ENCODE measurements at places on chromosomes 16 and 17. TPM values are rescaled to one million over a fixed set of nuclear protein-coding genes. Genes with fewer than 3 reads are reported as not detected.

DNA sequence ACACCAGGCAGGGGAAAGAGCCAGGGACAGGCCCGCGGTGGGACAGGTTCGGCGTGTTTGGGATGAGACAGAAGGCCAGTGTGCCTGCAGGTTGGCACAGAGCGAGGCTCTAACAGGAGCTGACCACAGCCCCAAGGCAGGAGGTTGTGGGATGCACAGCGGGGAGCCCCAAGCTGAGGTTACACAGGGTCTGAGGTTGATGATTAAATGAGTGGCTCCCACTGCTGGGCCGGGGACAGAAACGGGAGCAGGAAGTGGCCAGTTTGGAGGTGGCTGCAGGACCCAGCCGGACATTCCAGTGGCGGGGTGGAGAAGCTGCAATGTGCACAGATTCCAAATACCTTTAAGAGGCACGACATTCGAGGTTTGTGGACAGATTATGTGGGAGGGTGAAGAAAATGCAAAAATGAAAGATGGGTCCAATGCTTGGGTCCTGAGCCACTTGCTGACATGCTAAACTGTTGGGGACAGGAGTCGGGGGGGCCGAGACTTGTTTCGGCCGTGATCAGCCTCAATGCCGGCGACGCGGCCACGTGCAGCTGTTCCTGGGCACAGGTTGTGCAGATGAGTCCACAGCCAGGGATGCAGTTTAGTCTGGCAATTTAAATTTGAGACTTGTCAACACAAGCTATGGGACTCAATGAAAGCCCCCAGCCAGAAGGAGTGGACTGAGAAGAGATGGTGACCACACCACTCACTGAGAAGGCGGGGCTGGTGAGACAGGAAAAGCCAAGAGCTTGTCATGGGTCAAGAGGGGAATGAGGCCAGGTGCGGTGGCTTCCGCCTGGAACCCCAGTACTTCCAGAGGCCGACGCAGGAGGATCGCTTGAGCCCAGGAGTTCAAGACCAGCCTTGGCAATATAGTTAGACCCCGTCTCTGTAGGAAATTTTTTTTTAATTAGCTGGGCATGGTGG is 8.7 kb downstream of the ENPP7 start:
- H3K27me3 ChIP-seq = peaks cover 4% of the 10 kb centered on the region
- H3K4me1 ChIP-seq = peaks cover 7% of the 10 kb centered on the region
- H3K4me3 ChIP-seq = no peak overlapping the region

DNA sequence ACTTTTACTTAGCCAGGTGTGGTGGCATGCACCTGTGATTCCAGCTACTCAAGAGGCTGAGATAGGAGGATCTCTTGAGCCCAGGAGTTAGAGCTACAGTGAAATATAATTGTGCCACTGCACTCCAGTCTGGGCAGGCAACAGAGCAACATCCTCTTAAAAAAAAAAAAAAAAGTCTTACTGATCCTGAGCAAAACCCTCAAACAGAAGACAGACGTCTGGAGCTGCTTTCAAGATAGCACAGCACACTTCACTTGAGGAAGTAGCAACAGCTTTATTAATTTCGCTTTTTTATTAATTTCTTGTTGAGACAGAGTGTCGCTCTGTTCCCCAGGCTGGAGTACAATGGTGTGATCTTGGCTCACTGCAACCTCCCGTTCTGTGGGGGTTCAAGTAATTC is 10.2 kb upstream of the GGA2 start:
- H3K4me3 ChIP-seq = no peak overlapping the region
- DNase-seq = no peak
- H3K27me3 ChIP-seq = no peaks in the 10 kb centered on the region

DNA sequence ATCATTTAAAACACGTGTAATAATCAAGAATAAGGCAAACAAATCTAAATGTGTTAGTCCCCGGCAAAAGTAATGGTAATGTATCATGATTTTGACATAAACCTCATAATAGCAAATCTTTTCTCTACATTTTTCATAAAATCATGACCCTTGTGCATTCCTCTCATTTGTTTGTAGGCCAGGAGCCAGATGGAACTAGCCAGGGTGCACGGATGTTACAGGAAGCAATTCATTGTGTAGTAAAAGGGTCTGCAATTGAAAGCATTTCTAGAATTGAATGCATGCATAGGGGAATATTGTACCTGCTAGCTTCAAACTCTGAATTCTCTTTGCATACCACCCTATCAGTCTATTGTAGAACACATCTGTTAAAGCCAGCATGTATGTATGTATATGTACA is 66.6 kb downstream of the CNTNAP4 start:
- no peak overlapping the region for H3K27ac ChIP-seq
- H3K4me1 ChIP-seq = no peaks in the 10 kb centered on the region
- no peak overlapping the region for H3K4me3 ChIP-seq
- DNase-seq = no peak
- no peaks in the 10 kb centered on the region for H3K27me3 ChIP-seq
- H3K36me3 ChIP-seq = no peaks in the 10 kb centered on the region

DNA sequence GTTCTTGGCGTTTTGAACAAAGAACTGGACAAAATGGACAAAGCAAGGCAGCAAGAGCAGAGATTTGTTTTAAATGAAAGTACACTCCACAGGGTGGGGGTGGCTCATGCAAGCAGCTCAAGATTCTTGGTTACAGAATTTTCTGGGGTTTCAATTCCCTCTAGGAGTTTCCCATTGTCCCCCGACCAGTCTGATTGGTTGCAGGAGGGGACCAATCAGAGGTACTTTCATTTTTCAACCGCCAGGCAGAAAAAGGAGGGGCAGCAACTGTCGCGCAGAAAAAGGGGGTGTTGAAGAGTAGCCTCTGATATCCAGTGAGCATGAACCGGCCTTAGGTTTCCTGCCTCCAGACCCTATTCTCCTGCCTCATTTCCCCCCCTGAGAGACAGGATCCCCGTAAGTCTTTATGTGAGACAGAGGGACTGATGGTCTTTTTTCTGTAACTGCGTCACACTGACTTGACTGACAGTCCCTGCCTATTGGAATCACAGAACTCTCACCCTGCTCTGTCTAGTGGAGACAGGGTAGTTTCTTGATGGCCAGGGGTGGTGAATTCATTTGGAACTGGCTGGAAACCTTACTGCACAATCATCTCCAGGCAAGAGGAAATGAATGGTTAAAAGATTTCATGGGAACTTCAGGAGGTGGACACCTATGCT is 59.4 kb upstream of the ALOX12 start:
- H3K4me1 ChIP-seq = peaks cover 7% of the 10 kb centered on the region
- H3K27me3 ChIP-seq = no peaks in the 10 kb centered on the region
- no peaks in the 10 kb centered on the region for H3K36me3 ChIP-seq

DNA sequence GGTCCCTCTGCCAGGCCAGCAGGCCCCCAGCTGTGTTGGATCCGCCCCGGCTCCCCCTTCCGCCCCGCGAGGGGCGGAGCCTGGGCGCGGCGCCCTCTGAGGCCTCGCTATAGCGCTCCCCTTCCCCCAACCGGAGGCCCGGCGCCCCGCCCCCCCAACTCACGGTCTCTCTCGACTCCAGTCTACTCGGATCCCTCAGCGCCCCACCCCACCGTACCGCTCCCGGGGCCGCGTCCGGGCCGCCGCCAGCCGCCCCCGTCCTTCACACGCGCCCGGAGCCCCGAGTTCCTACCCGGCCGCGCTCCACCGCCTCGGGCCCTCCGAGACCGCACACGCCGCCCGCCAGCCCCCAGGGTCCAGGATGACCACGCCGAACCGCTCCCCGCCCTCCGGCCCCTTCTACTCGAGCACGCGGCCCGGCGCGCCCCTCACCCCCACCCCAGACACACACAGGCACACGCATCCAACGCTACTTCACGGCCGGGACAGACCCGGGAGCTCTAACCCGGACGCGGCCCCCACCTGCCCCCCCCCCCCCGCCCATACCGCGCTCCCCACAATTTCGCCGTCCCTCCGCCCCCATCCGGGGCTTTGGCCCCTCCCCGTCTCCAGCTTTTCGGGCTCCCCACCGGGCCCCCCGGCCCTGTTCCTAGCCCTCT is 1.4 kb downstream of the PHF23 start:
- peak; percentile 93 for DNase-seq
- H3K4me1 ChIP-seq = peaks cover 56% of the 10 kb centered on the region
- H3K27ac ChIP-seq = peak overlapping the region; percentile 96
- peak overlapping the region; percentile 100 for H3K4me3 ChIP-seq
- H3K36me3 ChIP-seq = peaks cover 29% of the 10 kb centered on the region

DNA sequence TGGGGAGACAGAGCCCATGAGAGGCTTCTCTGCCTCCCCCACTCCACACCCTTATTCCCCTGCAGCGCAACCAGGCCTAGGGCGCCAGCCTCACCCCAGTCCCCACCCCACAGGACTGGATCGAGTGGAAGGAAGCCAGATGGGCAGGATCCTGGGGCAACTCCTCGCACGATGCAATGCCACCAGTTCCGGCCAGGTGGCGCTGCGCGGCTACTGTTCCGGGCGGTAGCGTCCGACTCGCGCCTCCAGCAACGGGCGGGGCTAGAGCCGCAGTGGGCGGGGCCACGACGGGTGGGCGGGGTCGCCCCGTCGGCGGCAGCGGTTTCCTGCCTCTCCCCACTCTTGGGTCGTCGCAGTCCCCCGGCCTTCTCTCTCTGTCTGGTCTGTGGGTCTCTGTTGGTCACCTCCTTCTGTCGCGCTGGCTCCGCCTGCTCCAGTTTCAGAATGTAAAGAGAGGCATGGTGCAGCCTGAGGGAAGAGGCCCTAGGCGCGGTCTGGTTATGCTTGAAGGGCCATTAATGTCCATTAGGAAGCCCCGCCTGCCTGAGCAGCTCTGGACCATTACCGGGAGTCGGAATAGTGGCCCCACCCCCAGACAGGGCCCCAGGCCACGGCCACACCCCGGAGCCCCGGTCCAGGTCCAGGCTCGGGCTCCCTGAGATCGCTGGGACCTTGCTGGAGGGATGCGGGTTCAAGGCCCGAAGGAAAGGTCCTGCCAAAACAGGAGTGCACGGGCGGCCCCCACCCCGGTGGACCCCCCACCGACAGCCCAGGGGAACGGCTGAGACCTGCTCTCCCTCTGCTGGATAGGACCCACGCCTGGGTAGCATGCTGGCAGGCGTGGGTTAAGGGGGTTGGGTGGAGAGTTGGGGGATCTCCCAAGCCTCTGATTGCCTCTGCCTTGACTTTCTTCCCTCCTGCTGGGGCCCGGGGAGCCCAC is 3.3 kb upstream of the NHERF2 start:
- H3K27ac ChIP-seq = peak overlapping the region; percentile 81
- DNase-seq = peak; percentile 97
- H3K36me3 ChIP-seq = no peaks in the 10 kb centered on the region
- H3K27me3 ChIP-seq = peaks cover 20% of the 10 kb centered on the region
- H3K4me3 ChIP-seq = peak overlapping the region; percentile 38
- peaks cover 62% of the 10 kb centered on the region for H3K4me1 ChIP-seq

The TEX14 gene
- not detected for total RNA-seq
